Suprapubic skin (tissue), 4 donors: ENCODE measurements at places on chromosomes 12 and 14.

- DNase-seq = no peak
These were observed 168.4 kb downstream of the SOX5 start for GRCh38 chr12:23781118-23781517.

DNA sequence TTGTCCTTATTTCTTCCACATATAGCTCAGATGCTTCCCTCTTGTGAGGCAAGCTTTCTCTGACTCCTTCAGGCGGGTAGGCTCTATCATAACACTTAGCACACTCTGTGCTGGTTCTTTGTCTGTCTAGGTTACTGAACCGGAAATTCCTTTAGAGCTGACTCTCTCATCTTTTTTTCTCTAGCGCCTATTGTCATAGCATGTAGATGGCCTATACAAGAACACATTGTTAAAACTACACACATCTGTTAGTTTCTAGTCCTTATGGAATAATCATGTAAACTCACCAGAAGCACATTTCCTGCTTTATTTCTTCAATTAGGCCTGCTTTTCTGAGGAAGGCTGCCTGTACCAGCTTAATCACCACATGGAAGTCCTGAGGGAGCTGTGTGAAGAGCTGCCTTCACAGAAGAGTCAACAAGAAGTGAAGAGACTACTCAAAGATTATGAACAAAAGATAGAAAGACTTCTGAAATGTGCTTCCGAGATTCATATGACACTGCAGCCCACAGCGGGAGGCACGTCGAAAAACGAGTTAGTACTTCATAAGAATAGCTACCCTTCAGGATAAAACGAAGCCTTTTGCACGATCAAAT lies 143.9 kb downstream of the SYNE2 start:
- DNase-seq = no peak

GRCh38 chr14:84436528-84436927 lies 1093.4 kb upstream of the FLRT2 start:
- DNase-seq = no peak

- DNase-seq = no peak
These were observed 129.7 kb upstream of the PLEKHG7 start for GRCh38 chr12:92573104-92573503.

DNA sequence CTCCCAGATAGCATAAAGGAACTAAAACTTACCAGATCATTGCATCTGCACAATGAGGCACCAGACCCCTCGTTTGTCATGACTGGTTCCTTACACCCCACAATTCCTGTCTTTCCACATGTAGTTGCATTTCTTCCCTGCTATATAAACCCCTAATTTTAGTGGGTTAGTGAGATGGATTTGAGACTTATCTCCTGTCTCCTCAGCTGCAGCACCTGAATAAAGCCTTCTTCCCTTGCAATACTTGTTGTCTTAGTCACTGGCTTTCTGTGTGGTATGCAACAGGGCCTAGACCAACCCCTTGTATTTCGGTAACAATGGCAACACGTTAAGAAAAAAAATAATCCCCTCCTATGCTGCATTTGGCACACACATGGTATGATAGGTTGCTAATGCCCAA lies 13.0 kb downstream of the NUP37 start:
- DNase-seq = no peak

- no peak for DNase-seq
These were observed 76.4 kb upstream of the ANO4 start for GRCh38 chr12:100718187-100718586.

DNA sequence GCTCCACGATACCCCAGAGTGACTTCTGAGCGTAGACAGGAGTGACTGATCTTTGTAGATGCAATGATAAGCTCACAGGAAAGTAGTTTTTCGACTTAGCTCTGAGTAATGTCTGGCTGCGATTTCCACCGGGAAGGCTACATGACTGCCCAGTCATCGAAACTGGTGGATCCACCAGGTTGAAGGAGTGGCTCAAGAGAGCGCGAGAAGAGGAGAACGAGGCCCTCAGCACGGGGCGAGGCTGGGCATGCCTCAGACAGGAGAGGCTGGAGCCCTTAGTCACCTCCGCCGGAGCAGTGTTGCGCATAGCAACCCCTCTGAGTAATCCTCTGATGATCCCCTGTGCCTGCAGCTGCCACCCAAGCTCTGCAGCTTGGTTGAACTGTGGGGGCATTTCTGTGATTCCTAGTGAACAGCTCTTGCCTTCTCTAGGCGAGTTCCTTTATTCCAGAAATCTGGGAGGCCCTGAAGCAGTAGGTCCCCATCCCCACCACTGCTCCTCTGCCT lies 25.6 kb downstream of the ELK3 start:
- DNase-seq = no peak

DNA sequence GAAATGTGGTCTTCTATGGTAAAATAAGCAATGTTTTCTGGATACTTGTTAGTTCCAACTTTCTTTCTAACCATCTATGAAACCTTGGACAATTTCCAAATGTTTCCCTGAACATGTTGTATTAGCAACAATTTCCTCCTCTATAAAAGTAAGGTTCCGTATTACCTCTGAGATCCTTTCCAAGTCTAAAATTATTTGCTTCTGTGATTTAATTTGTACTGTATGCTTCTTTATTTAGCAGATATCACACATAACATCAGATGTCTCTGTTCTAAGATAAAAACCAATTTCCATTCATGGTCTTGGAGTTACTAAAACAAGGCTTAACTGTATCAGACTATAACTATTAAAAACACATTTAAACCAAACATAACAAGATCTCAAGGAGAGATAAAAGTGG lies 177.2 kb downstream of the FOXA1 start:
- DNase-seq = no peak

- DNase-seq = no peak
These were observed 344.9 kb downstream of the DPF3 start for GRCh38 chr14:72549026-72549425.
